ENCODE measurements at places on chromosomes 13 and 19.

DNA sequence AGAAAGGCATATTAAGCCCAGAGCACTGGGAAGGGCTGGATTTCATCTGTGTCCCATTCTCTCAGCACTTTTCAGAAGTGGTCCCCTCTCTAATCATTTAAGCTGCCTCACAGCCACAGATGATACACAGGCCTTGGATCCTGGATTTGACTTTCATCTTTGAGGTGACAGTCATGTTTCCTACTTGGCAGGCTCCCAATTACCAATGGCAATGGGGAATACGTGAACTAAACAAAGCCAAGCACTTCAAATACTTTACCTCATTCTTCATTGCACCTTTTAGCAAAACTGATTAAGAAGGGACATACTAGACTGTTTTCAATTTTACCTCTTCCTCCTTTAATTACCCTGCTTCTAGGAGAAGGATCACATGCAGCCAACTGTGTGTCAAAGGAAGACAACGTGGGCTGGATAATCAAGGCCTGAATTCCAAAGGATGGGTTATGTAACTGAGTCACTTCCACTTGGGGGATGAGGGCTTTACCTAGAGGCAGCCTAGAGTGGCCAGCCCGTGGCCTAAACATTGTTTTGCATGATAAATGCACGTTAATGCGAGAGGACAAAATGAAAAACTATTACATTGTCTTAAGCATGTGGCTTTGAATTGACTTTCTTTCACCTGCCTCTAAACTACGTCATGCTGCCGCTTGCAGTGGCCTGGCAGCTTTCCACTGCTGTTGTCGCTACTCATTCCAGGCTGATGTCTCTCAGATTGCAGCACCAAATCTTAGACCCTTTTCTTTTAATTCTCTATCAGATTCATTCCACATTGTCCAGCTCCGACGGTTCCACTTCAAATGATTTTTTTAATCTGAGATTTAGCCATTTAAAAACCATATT is 95.0 kb downstream of the KCTD12 start:
- DNase-seq, result no peak

GRCh38 chr19:17938092-17938845 is 5.5 kb downstream of the CCDC124 start:
- DNase-seq, result peak; percentile 80

DNA sequence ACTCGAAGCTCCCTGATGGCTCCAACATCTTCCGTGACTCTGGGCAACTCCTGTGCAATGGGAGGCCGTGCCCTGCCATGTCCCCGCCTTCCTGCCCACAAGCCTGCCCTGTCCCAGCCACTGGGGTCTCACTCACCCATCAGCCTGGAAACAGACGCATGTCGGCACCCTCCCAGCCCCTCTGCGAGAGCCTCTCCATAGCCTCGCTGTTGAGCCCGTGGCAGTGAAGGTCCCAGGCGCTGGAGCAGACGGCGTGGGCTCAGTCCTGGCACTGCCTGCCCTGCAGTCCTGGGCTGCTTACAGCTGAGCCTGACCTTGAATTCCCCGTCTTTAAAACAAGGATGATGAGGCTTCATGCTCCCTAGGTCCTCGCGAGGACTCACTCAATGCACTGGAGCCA is 37.0 kb downstream of the MCF2L start:
- no peak for DNase-seq

DNA sequence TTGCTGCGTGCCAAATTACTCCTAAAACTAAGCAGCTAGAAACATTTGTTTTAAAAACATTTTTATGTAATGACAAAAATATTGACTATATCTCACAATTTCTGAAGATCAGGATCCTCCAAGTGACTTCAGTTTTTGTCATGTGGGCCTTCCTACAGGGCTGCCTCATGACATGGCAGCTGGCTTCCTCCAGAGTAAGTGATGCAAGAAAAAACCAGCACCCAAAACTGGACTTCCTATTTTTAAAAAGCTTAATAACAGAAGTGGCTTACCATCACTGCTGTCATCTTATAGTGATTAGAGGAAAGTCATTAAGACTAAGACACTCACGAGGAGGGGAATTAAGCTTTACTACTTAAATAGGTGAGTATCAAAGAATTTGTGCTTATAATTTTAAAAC is 681.7 kb downstream of the PCDH17 start:
- no peak for DNase-seq

- DNase-seq, result no peak
Observed at GRCh38 chr13:47774671-47774994, 226.4 kb downstream of the SUCLA2 start.

DNA sequence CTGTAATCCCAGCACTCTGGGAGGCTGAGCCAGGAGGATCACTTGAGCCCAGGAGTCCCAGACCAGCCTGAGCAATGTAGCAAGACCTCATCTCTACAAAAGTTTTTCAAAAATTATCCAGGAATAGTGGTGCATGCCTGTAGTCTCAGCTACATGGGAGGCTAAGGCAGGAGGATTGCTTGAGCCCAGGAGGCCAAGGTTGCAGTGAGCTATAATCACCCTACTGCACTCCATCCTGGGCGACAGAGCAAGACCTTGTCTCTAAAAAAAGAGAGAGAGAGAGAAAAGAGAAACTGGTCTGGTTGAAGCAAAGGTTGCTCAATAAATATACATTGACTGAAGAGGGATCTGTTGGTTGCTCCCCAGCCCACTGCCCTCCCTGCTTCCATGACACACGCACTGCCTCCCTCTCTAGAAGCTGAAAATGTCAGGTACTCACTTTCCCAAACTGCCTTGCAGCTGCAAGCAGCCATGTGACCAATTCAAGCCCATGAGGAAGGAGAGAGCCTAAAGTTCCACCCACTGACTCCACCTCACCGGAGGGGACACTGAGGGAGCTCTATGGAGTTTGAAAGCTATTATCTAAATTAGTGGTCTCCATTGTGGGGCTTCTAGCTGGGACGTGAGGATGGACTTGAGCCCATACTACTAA is 14.0 kb downstream of the CEACAM16 start:
- DNase-seq, result no peak

DNA sequence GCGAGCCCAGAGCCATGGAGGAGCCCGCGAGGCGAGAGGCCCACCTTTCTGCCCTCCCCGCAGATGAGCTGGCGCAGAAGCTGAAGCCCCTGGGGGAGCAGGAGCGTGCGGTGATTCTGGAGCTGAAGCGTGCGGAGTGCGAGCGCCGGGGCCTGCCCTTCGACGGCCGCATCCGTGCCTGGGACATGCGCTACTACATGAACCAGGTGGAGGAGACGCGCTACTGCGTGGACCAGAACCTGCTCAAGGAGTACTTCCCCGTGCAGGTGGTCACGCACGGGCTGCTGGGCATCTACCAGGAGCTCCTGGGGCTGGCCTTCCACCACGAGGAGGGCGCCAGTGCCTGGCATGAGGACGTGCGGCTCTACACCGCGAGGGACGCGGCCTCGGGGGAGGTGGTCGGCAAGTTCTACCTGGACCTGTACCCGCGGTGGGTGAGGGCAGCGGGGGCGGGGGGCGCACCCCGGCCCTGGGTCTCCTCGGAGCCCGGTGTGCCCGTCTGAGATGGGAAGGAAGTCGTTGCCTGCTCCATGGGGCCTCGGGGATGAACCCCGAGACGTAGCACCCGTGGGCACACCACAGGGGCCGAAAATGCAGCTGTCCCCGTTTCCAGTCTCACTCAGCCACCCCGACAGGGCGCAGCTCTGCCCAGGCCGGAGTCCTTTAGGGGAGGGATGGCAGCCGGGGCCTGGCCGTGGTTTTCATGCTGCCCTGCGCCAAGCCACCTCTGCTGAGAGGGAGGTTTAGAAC is 12.1 kb upstream of the ZNF554 start:
- no peak for DNase-seq

DNA sequence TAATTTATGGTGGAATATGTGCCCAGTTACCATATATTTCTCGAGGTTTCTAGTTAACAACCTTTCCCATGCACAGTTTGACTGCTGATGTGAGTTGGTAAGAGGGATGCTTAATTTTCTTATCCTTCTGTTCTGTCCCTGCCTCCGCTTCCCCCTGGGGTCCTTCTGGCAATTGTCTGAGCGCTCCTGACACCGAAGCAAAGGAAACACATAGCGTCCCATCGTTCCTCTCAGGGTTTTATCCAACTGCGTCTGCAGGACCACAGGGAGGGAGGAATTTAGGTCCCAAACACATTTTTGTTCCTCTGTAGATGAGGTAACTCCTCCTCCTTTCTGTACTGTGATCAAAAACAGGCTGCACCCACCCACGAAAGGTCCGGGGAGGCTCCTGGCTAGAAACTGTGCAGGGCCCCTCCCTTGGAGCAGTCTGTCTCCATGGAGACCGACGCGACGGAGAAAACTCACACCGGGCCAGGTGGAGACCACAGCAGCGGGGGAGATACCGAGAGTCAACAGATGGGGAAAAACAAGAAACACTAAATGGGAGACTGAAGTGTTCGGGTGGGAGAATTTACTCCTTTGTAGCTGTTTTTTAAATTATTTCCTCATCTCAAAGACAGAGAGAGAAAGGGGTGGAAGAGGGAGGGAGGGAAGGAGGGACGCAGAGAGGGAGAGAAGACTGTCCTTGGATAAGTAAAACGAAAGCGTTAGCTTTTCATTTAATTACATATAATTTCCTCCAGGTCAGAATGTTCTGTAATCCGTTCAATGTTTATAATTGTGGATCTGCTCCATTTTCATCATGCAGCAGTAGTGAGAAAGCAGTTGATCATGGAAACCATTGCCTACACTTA is 191.8 kb upstream of the NBEA start:
- DNase-seq, result no peak

DNA sequence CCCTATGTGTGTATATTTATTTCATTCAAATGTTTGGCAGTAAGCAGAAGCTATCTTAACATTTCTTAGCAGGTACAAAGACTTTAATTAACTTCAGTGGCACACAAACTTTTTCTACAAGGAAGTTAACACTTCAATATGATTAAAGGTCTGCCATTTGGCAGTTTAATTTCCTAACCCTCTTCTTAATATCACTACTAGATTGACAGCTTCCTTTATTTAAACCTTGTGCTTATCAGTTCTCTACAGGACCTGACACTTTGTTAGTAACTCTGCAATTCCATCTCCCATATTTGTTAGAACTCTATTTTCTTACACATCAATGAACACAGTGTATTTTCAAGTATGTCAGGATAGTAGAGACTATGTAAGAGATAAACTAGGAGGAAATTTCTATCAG is 152.4 kb upstream of the ATXN8OS start:
- no peak for DNase-seq

DNA sequence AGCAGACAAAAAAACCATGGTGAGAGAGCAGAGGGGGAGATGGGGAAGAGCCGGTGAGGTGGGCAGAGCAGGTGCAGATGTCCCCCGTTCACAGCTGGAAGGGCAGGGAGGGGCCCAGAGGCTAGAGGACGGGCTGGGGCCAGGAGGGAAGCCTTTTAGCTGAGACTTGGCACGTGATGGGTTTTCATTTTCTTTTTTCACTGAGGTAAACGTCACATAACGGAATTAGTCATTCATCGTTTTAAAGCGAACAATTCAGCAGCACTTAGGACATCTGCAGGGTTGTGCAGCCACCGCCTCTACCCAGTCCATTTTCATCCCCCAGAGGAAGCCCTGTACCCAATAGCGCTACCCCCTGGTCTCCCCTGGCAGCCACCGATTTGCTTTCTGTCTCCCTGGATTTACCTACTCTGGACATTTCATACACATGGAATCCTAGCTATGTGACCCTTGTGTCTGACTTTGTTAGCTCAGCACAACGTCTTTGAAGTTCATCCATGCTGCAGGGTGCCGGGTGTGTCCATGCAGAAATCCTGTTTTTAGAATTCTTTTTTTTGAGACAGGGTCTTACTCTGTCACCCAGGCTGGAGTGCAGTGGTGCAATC is 16.0 kb upstream of the EMC10 start:
- DNase-seq, result no peak

DNA sequence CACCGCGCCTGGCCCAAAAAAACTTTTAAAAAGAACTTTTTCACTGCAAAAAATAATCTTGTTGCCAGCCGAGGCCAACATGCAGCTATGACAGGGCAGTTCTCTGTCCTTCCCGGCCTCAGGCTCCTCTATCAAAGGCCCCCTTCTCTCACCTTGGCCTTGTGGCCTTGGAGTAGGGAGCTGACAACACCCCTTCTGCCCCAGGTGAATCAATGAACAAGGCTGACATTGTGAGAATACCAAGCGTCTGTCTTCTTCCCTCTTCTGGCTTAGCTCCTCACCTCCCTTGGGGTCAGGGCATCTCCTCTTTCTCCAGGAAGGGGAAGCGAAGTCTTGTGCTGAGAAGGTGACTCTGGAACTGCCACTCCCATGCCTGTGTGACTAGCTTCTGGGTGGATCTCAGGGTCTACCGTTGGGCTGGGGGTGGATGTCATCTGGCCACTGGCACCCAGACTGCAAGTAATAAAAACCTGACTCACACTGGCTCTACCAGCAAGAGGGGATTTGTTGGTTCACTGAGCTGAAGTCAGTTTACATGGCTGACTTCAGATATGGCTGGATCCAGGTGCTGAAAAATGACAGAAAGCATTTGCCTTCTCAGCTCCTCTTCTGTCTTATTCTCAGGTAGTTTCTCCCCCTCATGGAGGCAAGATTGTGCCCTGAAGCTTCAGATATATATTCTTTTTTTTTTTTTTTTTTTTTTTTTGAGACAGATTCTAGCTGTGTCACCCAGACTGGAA is 6.3 kb downstream of the C19orf38 start:
- no peak for DNase-seq

GRCh38 chr19:1177322-1178114 is 3.5 kb upstream of the SBNO2 start:
- DNase-seq, result no peak

- no peak for DNase-seq
Observed at GRCh38 chr19:56086671-56087430, 34.2 kb downstream of the ZNF787 start.

DNA sequence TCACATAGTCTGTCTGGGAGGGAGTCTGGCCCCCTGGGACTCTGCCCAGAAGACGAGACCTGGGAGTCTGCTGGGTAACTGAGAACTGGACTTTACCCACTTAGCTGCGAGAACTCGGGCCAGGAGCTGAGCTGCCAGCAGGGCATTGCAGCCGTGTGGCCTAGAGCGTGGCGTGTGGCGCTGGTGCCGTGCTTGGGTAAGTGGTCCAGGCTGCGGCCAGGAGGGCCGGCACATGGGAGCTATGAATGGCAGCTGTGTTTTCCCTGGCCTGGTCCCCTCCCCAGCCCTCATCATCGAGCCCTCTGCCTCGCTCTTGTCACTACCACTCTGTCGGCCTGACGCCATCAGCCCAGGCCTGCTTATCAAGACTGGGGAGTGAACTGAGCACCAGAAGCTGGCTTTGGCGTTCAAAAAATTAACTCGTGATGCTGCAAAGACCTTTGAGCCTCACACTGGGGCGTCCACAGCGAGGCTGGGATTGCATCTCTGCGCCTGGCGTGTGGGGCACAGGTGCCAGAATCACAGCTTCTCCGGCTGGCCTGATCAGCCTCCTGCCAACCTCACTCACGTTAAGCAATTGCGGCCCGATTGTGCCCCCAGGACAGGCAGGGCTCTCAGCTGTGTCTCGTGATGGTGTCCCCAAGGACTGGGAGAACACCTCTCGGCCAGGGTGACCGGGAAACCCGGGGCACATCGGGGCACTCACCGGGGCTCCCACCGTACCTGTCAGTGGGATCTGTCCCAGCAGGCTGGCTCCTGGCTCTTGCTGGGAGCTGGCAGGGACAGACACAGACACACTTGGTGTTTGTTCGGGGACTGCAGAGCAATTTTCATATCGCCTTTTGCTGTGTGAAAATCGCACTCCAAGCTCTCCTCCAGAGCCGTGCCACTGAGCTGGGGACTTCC is 85.9 kb downstream of the KDM4B start:
- DNase-seq, result no peak

Data from stimulated activated CD4-positive, alpha-beta T cell treated with anti-CD3 and anti-CD28 coated beads, Interleukin-1b, Interleukin-23, amount 100 ng/mL, for 4 hours (primary cell).